Hippocampal formation (tissue), 2 donors: ENCODE measurements at places on chromosomes 11 and 22.
A peak's percentile ranks its signal among the peaks of the same experiment; 100 is the strongest.

GRCh38 chr11:12995188-12995587 lies 13.9 kb upstream of the RASSF10 start:
- DNase-seq, result no peak

DNA sequence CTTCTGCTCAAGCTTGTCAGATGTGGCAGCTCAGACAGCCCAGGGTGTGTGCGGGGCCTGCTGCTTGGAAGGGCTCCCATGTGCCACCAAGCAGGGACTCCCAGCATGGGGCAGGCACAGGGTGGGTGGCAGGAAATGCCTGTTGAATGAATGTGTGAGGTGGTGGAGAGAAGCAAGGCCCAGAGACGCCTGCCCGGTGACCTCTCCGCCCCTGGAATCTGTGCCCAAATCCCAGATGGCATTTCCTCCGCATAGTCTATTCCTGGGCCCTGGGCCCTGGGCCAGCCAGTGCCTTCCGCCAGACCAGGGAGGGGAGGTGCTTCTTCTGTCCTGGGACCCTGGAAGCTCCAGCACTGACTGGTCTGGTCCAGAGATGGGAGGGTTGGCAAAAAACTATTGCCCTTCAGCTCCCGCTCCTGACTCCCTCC lies 3.7 kb downstream of the CST6 start:
- no peak for DNase-seq

- DNase-seq, result no peak
Observed at GRCh38 chr11:128775468-128775867, 81.6 kb downstream of the FLI1 start.

- DNase-seq, result no peak
Observed at GRCh38 chr11:2721210-2721916, 21.6 kb upstream of the KCNQ1OT1 start.

GRCh38 chr11:117319214-117319840 lies 3.3 kb upstream of the BACE1 start:
- no peak for DNase-seq

- no peak for DNase-seq
Observed at GRCh38 chr11:991711-992307, 44.7 kb downstream of the MUC6 start.

GRCh38 chr22:48284671-48285070 lies 1522.2 kb downstream of the TBC1D22A start:
- DNase-seq, result no peak

DNA sequence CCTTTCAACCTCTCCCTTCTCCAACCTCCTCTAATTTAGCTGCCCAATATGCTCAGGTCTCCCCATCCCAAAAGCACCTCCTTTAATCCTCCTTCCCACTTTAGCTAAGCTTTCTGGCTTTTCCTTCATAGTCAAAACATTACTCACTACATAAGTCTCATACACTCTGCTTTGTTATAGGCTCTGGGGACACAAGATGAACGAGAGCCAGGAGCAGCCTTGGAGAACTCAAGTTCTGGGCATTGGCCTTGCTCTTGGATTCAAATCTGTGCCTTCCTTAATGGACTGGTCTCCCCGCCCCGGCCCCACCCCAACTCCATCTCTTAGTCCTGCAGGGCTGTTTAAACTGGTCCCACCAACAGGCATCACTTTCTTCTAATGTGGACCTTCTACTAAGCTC lies 11.4 kb upstream of the HPX start:
- DNase-seq, result no peak

- no peak for DNase-seq
Observed at GRCh38 chr11:28038775-28039174, 69.2 kb downstream of the KIF18A start.

DNA sequence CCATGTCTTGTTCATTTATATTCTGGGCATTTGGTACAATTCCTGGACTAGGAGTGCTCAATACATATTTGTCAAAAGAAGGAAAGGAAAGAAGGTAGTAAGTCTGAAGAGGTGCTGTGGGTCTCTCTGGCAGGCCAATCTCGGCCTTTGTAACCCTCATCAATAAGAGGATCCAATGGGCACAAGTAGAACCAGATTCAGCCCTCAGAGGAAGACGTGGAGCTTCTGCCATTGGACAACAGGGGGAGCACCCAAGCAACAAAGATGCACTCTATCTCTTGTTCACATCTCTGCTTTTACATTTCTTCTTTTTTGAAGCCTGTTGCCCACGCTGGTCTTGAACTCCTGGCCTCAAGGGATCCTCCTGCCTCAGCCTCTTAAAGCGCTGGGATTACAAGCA lies 2.2 kb upstream of the VPS11 start:
- no peak for DNase-seq

DNA sequence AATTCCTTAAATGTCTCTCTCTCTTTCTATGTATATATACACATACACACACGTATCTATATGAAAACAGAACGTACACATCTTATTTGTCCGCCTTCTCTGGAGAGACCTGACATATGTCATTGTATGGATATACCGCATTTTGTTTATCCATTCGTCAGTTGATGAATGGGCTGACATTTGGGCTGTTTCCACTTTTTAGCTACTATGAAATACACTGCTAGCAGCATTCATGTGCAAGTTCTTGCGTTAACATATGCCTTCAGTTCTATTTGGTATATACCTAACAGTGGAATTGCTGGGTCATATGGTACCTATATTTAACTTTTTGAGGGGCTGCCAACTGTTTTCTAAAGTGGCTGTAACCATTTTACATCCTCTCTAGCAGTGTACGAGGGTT lies 18.0 kb upstream of the DNAJB13 start:
- DNase-seq, result no peak

- no peak for DNase-seq
Observed at GRCh38 chr11:94895451-94895850, 77.9 kb downstream of the CWC15 start.

- DNase-seq, result no peak
Observed at GRCh38 chr11:45396394-45396793, 110.3 kb upstream of the SYT13 start.

GRCh38 chr11:38100836-38101462 lies 1502.9 kb upstream of the RAG2 start:
- no peak for DNase-seq

GRCh38 chr11:1729692-1730011 lies 20.7 kb downstream of the IFITM10 start:
- no peak for DNase-seq

DNA sequence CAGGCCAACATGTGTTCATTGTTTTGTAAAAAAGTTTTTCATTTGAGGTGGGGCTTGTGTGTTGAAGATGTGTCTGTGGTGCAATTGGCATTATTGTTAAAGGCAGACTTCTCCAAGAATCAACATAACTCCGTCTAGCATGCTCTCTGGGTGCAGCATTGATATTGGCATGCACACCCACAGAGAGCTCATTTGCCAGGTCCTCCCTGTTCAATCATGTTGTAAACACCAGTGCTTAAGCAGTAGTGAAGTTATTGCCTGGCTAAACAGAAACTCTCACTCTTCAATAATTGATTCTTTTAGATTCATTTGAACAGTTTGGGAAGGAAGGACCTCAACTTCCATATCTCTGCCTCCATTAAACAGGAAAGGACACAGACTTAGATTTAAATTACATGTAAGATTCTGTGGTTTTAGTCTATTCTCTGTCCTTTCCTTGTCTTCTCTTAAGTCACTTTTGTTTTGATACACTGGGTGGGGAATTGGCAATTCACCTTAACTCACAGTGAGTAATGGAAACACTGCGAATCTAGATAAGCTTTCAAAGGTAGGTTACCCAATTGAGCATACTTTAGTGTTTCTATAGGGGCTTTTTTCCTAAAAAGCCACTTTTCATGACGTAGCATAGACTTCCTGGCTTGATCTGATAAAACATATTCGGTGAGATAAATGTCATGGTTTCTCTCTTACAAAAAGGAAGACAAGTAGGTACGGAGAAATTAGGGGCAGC lies 30.8 kb upstream of the EXPH5 start:
- DNase-seq, result no peak

DNA sequence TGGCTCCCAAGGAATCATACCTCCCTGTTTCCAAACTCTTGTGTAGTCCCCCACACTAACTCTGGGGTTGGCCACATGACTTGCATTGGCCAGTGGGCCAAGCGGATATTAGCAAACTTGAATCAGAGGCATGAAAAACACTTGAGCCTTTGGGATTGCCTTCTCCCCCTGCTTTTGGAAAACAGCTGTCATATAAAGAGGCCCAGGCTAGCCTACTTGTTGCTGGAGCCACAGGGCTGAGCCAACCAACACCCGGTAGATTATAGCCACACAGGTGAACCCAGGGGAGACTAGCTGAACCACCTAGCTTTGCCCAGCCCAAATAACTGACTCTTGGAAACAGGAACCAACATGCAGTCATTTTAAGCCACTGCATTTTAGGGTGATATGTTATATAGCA lies 354.8 kb downstream of the TENM4 start:
- DNase-seq, result no peak

DNA sequence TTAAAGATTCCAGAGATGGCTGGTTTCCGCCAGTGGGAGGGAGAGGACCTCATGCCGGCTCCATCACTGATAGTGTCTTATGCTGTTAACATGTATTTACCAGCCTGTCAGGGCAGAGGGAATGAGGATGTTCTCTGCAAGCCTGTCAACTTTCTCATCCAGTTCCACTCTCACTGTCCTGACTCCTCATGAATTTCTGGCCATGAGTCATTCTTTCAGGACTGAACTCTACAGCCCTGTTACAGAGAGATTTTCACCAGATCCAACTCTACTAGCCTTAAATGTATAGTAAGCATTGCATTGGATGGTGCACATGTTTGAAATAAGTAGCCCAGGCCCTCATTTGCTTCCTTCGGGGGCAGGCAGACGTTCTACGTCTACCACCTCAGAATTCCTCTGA lies 387.7 kb downstream of the TMEM135 start:
- DNase-seq, result no peak

DNA sequence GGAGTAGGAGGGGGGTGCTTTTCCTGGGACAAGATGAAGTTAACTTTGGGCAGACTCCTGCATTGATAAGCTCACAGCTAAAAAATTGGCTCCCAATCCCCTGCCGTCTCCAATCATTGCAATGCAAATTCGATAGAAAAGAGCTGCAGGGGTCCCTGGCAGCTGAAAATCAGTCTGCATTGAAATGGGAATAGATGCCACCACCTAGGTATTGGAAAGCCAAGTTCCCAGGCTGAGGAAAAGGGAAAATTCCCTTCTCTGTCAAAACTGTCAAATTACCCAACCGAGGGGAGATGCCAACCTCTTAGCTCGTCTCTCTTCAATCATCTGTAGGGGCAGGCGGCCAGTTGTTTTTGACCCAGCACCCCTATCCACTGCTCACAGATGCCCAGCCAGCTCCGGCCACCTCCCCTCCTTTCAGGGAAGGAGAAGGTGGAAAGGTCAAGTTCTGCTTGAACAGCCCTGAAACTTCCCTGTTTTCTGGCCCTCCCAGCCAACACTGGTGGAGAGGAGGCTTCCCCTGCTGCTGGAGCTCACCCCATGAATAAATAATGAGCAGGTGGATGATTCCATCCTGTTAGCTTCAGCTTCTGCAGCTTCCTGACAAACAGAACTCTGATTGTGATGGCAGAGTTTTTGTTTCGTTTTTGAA lies 916.3 kb downstream of the TBC1D22A start:
- no peak for DNase-seq

- DNase-seq, result peak; percentile 85
Observed at GRCh38 chr11:118607401-118608359, at the start of gene PHLDB1. PHLDB1 (plus strand) TSS chr11:118607615; CDS start chr11:118613837, 6,222 bp downstream.

DNA sequence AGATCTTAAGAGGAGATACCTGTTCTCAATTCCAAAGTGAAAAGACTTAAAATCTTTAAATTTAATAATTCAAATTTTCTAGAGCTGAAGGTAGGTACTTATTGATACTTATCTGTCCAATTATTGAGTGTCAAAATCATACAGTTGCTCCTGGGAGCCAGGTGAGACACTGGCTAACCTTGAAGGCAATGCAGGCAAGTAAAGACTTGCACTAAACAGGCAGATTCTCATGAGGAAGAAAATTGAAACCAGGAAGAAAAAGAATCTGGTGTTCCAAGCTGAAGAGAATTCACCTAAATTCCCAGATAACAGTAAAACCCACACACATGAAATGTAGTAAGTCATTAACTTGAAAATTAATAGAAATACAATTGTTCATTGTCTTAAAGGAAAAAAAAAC lies 30.3 kb downstream of the VSIG10L2 start:
- no peak for DNase-seq

DNA sequence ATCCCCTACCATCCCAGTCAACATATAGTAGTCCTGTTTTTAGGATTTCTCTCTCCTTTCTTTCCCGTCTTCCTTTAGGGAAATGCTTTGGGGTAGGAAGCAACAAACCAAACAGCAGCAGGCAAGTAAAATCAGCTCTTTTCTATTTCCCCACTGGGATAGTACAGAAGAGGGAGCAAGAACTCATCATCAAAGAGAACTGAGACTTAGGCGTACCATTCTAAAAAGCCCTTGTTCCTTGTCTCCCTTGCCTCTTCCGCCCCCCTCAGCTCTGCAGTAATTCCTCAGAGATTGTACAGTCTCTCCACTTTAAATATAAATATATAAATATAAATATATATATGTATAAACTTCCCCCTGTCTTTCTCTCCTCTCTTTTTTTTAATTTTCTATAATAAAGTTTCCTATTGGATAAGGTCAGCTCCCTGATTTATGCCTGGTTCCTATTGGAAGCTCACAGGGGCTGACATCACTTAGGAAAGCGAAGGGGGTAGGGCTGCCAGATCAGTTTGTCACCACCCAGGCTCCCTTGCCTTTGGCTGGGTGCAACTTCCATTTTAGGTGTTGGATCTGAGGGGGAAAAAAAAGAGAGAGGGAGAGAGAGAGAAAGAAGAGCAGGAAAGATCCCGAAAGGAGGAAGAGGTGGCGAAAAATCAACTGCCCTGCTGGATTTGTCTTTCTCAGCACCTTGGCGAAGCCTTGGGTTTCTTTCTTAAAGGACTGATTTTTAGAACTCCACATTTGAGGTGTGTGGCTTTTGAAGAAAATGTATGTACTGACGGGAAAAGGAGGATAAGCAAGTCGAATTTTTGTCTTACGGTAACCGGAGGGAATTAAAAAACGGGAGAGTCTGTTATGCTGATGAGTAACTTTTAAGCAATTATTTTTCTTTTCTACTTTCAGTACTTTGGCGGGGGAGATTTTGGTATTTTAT lies at the start of gene CTNND1:
Gene CTNND1, plus strand, starts transcription at position 502 of the 934 bp plus-strand sequence. CDS start 29,677 bp downstream, outside the sequence.
- peak; percentile 94 for DNase-seq

GRCh38 chr11:130314184-130314749 lies 450 bp downstream of the ZBTB44 start:
- DNase-seq, result peak; percentile 77

DNA sequence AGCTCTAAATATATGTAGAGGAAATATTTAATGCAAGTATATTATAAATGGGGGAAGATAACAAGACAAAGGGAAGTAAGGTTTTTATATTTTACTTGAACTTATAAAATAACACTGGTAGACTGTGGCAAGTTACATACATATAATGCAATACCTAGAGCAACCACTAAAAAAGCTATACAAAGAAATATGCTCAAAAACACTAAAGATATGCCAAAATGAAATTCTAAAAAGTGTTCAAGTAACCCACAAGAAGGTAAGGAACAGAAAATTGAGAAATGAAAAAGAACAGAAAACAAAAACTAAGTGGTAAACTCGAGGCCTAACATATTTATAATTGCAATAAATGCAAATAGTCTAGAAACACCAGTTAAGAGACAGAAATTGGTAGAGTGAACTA lies 32.5 kb downstream of the BTG4 start:
- DNase-seq, result no peak

DNA sequence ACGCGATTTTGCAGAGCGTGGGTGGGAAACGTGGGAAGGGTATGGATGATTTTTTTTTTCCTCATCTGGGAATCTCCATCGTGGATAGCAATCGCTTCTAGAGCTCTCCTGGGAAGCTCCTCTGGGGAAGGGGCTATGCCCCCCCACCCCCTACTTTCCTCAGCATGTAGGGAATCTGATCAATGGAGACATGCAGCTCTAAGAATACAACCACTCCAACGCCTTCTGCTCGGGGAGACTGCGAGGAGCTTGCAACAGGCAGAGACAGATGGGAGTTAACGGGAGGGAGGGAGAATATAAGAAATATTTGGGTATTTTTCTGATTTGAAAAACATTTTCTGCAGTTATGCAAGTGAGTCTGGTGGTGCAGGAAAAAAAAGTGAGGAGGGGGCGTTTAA lies 104.6 kb upstream of the HSD17B12 start:
- no peak for DNase-seq
